Right atrium auricular region (tissue), 2 donors: ENCODE measurements at places on chromosomes 16 and 17.

DNA sequence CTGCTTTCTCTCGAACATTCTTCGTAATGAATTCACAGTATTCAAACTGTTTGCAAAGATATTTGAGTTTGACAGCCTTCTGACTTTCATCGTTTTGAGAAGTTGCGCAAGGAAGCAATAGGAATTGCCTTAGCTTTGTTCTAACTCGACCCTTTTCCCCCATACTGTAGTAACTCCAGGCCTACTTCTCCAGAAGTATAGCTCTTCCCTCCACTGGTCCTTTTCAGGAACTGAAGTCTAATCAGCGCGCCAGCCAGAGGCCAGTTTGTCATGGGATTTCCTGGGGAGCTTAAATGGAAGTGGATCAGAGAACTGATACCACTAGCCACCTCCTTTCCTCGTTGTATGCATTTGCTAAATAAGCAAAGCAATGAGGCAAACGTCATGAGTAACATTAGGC lies 27.9 kb downstream of the CDR2 start:
- DNase-seq: no peak

DNA sequence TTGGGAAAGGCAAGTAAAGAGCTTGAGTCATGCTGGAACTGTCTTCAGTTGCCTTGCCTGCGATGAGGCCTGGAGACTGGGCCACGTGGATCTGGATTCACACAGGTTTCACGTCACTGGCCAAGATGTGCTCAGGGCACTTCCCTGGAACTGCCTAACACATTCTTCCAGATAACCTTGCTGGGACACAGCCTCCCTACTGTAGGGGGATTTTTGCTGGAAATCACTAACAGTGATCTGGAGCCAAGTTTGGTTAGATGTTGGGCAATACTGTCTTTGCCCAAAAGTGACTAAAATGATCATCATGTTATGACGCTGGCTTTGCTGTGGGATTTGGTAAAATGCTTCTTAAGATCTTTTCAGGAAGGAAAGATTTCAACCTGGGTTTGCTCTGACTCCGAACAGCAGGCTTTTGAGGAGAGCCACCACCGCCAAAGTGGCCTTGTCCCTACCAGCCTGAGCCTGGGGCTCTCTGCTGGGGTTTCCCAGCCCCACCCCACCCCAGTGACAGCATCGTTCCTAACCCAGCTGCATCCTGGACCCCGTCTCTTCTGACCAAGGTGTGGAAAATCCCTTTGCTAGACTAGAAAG lies 14.7 kb downstream of the C1QTNF1 start:
- DNase-seq: peak; percentile 95

DNA sequence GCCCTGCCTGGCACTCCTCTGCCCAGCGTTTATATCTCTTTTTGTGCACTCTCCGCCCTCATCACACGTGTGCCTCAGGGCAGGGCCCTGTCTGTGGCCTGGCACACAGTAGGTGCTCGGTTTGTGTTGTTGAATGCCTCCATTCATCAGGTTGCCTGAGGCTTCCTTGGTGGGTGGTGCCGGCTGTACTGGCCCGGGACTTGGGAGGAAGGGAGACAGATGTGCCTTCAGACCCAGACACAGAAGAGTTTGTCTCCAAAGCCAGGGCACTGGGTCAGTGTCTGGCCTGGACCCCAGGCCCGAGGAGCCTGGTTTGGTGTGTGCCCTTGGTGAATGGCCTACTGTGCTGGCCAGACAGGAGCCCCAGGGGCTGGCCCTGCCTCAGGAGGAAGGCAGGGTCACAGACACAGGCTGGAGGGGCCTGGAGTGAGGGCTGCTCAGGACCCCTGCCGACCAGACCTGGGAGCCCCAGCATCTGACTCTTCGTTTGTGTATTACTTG lies 71.6 kb downstream of the RAI1 start:
- DNase-seq: no peak

DNA sequence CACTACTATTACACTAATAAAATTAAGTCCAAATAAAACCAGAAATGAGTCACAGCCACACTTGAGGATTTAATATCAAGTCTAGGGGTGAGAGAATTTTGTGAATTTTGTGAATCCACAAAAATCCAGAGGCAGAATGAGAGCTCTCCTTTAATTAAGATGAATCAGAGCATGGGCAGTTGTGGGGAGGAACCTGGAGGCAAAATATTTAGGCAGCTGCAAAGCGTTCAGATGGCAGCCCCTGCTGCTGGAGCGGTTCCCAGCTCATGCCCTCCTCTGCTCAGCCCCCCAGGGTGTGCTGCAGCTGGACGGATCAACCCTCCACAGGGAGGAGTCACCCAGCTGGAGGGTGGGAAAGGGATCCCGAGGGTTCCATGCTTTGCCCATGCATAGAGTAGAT lies 43.4 kb upstream of the IRX6 start:
- no peak for DNase-seq

DNA sequence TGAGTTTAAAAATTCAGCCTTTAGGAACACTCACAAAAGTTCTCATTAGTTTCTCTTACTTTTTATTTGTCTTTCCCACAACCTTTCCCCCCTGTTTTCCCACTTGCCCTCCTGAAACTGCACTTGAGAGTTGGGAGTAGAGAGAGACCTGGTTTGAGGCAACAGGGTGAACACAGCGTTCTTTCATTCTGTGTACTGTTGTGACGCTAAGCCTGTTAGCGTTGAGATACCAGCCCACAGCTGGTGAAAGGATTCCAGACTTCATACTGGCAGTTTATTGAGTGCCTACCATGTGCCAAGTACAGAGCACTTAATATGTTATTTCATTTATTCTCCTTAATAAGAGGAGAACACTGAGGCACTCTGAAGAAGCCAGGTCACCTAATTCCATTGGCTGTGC lies 10.3 kb downstream of the TNRC6C start:
- DNase-seq: no peak

- no peak for DNase-seq
Observed at GRCh38 chr17:48819466-48819865, 2.4 kb upstream of the TTLL6 start.

GRCh38 chr17:50448643-50449042 lies 20.0 kb downstream of the CHAD start:
- DNase-seq: no peak
